Activated gamma-delta T cell (primary cell): ENCODE measurements at places on chromosomes 5 and 9.

GRCh38 chr5:57174128-57174889 lies 450 bp downstream of the GPBP1 start:
- DNase-seq: no peak

DNA sequence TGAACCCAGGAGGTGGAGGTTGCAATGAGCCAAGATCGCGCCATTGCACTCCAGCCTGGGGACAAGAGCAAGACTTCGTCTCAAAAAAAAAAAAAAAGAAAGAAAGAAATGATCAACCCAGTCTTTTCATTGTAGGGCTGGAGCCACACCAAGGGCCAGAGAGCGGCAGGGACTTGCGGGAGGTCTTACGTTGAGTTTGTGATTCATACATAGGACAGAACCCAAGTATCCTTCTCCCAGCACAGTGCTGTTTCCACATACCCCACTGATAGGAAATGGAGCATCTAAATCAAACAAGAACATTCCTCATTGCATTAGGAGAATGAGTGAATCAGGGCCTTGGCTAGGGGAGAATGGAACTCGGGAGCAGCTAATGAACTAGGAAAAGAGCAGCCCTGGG lies 3.5 kb upstream of the TNIP1 start:
- no peak for DNase-seq

DNA sequence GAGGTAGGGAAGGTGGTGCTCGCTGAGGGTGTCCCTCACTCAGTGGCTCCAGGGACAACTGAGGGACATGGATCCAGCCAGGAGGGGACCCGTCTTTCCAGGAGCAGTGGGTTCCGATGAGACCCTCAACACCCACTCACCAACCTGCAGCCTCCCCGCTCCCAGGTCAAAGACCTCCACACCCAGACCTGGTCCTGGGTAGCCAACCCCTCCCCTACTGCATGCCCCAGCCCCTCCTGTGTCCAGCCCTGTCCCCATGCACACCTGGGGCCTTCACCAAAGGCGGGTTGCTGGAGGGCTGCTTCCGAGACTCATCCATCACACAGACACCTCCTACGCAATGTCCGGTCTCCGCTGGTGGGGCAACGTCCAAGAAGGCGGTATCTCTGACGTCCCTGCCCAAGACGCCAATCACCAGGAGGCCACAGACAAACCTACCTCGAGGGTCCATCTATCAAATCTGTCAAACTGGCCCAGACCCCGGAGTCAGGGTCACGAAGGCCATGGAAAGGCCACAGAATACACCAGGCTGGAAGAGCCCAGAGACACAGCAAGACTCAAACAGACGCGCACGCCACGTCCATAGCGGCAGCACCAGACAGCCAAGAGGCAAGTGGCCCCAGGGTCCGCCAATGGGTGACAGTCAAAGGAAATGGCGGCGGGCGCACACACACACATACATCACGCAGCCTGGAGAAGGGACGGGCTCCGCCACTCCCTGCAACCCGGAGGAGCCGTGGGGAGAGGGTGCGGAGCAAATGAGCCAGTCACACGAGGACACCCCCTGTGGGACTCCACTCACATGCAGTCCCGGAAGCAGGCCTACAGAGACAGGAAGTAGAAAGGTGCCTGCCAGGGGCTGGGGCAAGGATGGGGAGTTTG lies 10.8 kb downstream of the NACC2 start:
- DNase-seq: no peak

DNA sequence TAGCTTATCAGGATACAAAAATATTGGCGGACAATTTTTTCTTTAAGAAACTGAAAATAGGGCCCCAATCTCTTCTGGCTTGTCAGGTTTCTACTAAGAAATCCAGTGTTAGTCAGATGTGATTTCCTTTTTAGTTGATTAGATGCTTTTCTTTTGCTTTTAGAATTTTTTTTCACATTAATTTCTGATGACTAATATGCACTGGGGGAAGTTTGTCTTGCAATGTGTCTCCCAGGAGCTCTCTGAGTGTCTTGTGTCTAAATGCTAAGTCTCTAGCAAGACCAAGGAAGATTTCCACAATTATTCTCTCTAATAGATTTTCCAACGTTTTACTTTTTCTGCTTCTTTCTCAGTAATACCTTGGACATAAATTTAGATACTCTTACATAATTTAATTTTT lies 559.8 kb upstream of the TYRP1 start:
- DNase-seq: no peak

- no peak for DNase-seq
Observed at GRCh38 chr5:152688561-152689249, 283.6 kb upstream of the NMUR2 start.

DNA sequence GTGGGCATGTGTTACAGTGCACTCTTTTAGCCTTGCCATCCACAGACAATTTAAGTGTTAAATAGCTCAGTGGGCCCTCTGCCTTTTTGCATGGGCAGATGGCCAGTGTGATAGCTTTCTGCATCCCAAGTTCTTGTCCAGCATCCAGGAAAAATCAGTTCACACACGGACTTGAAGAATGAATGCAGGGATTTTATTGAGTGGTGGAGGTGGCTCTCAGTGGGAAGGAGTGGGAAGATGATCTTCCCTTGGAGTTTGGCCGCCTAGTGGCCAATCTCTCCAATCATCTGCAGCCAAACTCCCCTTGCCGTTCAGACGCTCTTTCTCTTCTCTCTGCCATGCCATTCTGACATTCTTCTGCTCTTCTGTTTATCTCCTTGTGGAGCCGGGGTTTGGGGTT lies 322.4 kb upstream of the GRAMD2B start:
- DNase-seq: no peak
